ENCODE measurements at places on chromosomes 2 and 18. TPM values are rescaled to one million over a fixed set of nuclear protein-coding genes. Genes with fewer than 3 reads are reported as not detected.
A peak's percentile ranks its signal among the peaks of the same experiment; 100 is the strongest.

- DNase-seq = no peak
These were observed 64.8 kb upstream of the RND3 start for GRCh38 chr2:150552041-150552820.

DNA sequence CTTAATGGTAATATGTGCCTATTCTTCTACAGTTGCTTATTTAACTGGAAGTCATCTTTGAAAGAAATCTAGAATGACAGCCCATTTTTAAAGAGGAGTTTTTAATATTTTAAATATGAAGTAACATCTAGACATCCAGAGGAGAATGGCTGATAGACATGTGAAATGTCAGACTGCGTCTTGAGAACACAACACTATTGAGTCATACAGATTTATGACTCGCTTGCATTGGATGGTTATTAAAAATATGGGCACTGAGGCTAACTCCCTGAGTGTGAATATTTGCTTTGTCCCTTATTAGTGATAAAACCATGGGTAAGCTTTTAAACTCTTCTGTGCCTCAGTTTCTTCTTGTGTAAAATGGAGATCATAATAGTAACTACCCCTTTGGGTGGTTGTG lies 22.9 kb downstream of the TDRD15 start:
- no peak for DNase-seq

DNA sequence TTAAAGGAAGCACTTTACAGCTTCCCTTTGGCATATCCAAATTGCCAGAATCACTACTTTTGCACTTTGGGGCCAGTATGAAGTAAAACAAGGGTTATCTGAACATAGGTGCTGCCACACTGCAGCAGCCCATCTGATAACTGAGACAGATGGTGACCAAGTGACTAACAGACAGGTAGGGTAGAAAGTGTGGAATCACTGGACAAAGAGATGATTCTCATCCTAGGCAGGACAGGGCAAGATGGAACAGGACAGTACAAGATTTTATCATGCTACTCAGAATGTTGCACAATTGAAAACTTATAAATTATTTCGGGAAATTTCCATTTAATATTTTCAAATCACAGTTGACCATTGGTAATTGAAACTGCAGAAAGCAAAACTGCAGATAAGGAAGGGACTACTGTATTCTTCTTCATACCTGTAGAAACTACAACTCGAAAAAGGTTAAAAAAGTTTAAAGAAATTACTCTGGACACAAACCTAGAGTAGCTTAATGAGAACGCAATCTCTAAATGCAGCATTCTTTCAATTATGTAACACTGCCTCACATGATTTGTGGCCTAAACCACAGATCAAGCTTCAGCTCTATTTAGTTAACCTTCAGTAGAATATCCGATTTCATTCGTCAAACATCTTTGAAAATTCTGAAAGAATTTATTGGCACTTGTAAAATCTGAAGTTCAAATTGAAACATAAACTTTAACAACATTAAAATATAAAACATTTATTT lies 31.4 kb downstream of the HEATR5B start:
- DNase-seq = no peak

The TTC31 gene
- 20.1 TPM for total RNA-seq

DNA sequence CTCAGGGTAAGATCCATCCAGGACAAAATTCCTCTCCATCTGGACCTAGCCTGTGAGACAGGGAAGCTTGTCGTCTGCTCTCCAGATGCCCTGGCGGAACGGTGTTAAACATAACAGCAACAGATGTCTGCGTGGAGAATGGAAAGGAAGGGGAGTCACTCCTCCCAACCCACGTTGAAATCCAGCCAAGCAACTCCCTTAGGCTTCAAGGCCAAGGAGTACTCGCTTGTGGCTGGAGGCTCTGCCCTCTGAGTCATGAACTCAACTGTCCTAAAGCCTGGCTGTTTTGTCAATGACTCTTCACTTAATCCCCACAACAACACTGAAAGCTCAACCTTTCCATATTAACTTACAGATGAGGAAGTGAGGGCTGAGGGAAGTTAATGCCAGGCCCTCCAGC lies 42.2 kb downstream of the TPO start:
- DNase-seq = no peak

The DSG3 gene
- 0.13 TPM for total RNA-seq

DNA sequence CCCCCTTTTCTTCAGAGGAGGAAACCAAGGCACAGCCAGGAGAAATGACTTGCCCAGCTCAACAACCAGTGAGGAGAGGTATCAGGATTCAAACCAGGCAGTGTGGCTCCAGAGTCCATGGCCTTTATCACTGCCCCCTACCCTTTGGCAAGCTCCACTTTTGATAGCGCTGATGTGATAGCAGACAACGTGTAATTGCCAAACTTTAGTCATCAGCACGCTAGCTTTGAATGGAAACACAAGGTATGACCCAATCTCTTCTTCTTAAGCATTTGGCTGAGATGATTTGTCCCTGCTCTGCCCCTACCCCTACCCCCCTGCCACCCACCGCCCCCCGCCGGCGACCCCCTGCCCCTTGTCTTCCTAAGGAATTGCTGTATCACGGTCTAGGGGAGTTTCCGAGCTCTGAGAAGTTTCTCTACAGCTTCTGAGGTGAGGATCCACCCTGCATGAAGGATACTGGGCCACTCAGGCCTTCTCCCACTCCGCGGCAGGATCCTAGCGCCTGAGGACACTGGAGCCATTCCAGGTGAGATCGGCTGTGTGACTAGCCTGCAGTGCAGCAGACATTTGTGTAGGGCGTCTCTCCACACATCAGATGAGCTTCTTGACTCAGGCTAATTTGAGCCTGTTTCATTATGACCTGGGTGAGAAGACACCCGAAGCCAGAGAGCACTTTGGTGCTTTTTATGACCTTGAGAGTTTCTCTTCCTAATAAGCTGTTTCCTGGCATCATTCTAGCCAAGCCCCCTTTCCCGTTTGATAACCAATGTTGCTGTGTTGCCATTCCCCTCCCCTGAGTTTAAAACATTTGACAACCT lies 75.1 kb upstream of the MAP4K4 start:
- no peak for DNase-seq

- DNase-seq = no peak
These were observed 230.2 kb downstream of the CDCA7 start for GRCh38 chr2:173584676-173585458.

- no peak for DNase-seq
These were observed 22.5 kb upstream of the CDKL4 start for GRCh38 chr2:39266139-39266805.

The ERFE gene
- 18.3 TPM for total RNA-seq

DNA sequence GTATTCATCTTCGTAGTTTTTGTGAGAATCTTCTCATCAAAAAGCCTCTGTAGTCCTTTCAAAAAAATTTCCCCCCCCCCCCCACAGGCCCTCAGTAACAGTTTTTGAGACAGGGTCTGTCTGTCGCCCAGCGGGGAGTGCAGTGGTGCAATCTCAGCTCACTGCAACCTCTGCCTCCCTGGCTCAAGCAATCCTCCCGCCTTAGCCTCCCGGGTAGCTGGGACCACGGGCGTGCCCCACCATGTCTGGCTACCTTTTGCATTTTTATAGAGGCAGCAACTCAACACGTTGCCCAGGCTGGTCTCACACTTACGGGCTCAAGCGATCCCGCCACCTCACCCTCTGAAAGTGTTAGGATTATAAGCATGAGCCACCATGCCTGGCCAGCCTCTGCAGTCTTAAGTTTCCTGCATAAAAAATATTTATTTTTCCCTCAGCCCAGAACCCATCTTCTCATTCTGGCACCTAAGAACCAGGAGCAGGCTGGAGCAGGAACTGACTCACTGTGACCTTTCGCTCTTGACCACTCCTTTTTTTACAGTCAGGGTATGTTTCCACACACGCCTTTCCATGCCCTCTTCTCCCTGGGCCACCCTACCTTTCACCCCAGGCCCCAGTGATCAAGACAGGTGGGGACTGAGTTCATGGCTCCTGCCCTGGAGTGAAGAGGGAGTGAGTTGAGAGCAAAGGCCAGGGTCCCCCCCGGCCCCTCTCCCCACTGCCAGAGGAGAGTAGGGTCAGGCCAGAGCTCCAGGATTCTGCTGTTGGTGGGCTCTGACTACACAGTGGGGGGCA lies 32.5 kb upstream of the NT5DC4 start:
- peak; percentile 43 for DNase-seq
